Cerebellum (tissue), 4 donors: ENCODE measurements at places on chromosomes 3 and 15. TPM values are rescaled to one million over a fixed set of nuclear protein-coding genes. Genes with fewer than 3 reads are reported as not detected.

GRCh38 chr15:86125775-86126174, 46.1 kb downstream of the AGBL1 start:
- DNase-seq, result no peak

- no peak for DNase-seq
Measured at GRCh38 chr3:183560607-183561006, 5.1 kb upstream of the KLHL6 start.

- no peak for DNase-seq
Measured at GRCh38 chr15:96363707-96364106, 33.2 kb downstream of the NR2F2 start.

DNA sequence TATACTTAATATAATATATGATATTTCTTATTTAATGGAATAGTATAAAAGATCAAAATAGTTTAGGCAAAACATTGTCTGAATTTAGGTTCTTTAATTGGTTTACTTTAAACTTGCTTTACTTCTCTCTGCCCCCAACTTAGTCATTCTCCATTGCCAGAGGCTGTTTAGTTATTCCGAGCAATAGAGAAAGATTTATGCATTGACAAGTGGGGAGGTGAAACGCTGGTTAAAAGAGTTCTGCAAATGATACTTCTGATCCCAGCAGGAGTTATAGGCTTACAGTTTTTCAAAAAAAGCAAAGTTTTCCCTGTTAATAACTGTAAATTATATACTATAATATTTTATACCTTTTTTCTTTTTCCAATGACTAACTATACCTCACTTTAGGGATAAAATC, 145.4 kb downstream of the EPHA3 start:
- DNase-seq, result no peak

DNA sequence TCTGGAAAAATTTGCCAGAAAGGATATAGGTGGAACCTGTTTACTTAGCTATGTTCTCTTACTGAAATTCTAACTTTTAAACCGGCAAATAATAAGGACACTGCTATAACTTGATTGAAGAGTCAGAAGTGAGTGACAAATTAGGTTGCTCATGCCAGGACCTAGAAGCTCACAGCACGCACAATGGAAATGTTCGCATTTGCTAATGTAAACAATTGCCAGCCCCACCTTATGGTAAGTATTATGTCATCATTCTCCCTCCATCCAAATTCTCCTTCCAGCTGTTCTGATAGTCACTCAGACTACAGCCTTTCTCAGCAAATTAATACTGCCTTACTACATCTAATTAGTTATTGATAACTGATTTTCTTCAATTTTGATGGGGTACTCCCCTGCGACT, 4.8 kb upstream of the STXBP5L start:
- DNase-seq, result no peak

GRCh38 chr15:44295750-44296431, 7.4 kb downstream of the GOLM2 start:
- DNase-seq, result no peak

DNA sequence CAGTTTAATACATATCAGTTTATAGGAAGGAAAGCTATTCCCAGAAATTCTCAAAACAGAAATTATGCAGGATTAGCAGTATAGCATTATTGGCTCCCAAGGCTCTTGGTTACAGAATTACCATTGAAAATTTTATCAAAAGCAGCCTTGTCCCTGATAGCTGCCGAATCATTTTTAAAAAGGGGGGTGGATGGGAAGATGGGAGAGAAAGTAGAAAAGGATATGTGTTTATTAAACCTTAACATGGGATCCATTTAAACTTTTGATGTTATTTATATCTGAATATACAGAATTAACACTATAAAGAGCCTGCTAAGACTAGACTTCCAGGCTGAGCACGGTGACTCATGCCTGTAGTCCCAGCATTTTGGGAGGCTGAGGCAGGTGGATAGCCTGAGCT, 10.8 kb downstream of the RCN2 start:
- DNase-seq, result no peak

GRCh38 chr3:69364354-69364753, 21.5 kb downstream of the FRMD4B start:
- DNase-seq, result no peak

- no peak for DNase-seq
Measured at GRCh38 chr3:28036599-28037575, 204.5 kb upstream of the CMC1 start.

- no peak for DNase-seq
Measured at GRCh38 chr3:10238345-10239183, 9.7 kb upstream of the TATDN2 start.

- DNase-seq, result no peak
Measured at GRCh38 chr15:49430046-49430445, 7.0 kb downstream of the FGF7 start.

GRCh38 chr3:11072631-11073030, 80.1 kb downstream of the SLC6A1 start:
- no peak for DNase-seq

GRCh38 chr3:186618318-186618938, 5.6 kb downstream of the AHSG start:
- DNase-seq, result no peak

GRCh38 chr3:119044593-119044992, 9.9 kb upstream of the IGSF11 start:
- DNase-seq, result no peak

- no peak for DNase-seq
Measured at GRCh38 chr3:6125520-6125919, 735.4 kb upstream of the GRM7 start.

DNA sequence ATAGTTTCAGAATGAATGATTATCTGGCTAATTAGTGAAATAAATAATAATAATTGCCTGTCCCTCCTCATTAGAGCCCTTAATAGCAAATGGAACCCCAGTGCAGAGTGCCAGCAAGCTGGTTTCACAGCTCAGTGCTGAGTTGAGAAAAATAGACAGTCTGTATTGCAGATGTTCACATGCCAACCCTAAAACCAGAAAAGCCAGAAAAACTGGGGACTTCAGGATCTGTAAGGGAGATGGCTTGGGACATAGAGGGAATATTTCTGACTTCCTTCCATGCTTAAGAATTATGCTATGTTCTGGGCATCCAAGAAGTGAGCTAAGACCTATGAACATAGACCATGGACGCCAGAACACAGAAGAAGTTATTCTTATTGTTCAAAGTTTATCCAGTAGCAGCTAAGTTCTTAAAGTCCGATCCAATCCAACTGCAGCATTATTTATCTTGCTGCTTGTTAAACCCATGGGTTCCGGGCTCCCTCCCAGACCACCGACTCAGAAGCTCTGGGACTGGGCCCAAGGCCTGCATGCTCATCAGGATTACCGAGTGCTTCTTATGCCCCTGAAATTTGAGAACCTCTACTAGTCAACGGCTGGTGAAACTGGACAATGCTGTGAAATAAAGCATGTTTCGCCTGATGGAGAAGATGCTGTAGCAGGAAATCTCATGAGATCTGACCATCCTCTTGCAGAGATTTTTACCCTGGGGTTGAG, 158.3 kb downstream of the FOXB1 start:
- no peak for DNase-seq

Gene PAQR9
- total RNA-seq, result 1.4 TPM

Gene UBE3A
- 174 TPM for total RNA-seq

Gene CFAP91
- total RNA-seq, result 13.3 TPM

Gene MORC1
- total RNA-seq, result 0.36 TPM

Gene GABRG3
- total RNA-seq, result 14.0 TPM

Gene CASR
- 0.09 TPM for total RNA-seq

Gene CFAP161
- total RNA-seq, result 2.6 TPM

Gene CLDN11
- 39.6 TPM for total RNA-seq

Gene TFG
- 69.4 TPM for total RNA-seq

Gene FOXP1
- 94.3 TPM for total RNA-seq

Gene ERICH6
- total RNA-seq, result 0.27 TPM

Gene NR2E3
- 0.54 TPM for total RNA-seq

Gene PLCL2
- total RNA-seq, result 54.8 TPM
